ENCODE measurements at places on chromosomes 3 and 15. TPM values are rescaled to one million over a fixed set of nuclear protein-coding genes. Genes with fewer than 3 reads are reported as not detected.
A peak's percentile ranks its signal among the peaks of the same experiment; 100 is the strongest.

DNA sequence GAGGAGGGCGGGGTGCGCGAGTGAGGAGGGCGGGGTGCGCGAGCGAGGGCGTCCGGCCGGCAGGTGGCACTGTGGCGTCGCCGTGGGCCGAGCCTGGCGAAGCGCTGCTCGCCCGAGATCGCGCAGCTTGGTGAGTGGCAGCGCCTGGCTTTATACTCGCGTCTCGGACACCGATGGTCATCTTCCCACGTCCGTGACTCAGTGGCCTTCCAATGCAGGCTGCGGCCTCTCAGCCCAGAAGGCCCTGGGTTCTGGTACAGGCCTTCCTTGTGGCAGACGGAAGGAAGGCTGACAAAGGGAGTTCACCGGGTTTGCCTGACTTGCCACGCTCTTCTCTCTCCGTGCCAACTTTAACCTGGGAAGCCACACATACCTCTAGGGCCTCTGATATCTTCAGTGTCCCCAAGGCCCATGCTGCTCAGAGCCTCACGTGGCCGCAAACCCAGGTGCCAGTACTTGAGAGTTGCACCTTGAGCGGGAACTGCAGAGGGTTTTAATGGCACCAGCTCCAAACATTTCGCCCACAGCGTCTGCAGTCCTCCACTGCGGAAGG, 195.3 kb upstream of the LYSMD4 start:
- peak; percentile 69 for DNase-seq

- DNase-seq: no peak
These were observed 29.3 kb upstream of the SLCO3A1 start for GRCh38 chr15:91824256-91824655.

DNA sequence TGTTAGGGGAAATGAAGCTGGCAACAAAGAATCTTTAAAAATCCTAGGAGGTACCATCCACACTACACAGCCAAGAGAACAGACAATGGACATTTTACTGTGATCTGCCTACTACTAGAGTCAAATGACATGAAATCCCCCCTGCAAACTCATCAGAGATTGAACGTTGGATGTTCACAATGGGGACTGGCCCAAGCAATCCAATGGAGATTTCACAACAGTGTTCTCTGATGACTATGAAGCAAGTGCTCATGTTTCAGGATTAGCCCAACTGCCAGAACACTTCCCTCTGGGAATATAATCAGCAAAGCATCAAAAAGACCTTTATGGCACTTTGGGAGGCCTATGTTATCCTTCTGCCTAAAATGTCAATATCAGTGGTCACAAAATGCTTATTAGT, 97.8 kb downstream of the IGSF11 start:
- no peak for DNase-seq

The EPHA3 gene
- 0.13 TPM for total RNA-seq

- DNase-seq: no peak
These were observed 197.0 kb upstream of the KCNH8 start for GRCh38 chr3:18951333-18951732.

The RAB7A gene
- 91.4 TPM for total RNA-seq

DNA sequence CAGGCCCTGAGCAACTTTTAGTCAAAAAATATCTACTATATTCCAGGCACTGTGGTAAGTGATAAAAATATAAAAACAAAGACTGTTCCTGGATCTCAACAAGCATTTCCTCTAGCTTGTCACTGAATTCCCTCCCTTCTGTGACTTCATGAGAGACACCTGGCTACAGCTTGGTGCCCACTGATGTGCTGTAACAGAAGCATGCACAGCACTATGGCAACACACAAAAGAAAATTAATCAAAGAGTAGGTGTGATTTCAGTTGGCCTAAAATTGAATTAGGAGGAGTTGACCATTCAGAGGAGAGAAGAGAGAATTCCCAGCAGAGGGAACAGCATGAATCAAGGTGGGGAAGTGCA, 158.9 kb upstream of the LPP start:
- no peak for DNase-seq

The GUCA1C gene
- total RNA-seq: not detected

GRCh38 chr15:51227940-51228732, 110.3 kb downstream of the CYP19A1 start:
- peak; percentile 95 for DNase-seq

DNA sequence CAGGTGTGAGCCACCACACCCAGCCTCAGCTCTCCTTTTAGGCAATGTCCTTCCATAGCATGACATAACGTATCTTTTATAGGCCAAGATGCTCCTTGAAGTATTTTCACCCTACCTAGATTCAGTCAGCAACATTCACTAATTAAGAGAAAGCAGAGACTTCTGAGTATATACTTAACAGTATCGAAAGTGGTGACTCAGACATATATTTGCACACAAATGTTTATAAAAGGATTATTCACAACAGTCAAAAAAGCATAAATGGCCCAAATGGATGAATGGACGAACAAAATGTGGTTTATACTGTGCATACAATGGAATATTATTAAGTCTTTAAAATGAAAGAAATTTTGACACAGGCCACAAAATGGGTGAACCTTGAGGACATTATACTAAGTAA, 108.6 kb downstream of the ZNF385D start:
- DNase-seq: peak; percentile 24

- DNase-seq: no peak
These were observed 21.8 kb downstream of the EMC7 start for GRCh38 chr15:34079904-34080303.

The ITIH1 gene
- total RNA-seq: not detected

GRCh38 chr3:55486101-55486856, 827 bp downstream of the WNT5A start:
- DNase-seq: peak; percentile 79

DNA sequence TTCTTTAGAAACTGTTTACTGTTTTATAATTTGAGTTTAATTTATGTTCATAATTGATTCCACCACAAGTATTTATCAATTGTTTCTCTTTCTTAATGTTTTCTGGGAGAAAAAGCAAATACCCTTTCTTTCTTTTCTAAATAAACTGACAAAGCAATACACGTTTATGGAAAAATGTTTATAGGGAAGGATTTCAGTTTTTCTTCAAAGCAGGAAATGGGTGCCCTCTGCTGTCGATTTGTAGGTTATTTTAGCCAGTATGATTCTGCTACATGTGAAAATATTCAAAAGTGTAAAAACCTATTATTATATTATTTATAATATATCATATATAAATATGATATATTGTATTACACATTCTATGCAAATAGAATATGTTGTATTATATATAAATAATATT, 921.0 kb upstream of the ROBO1 start:
- peak; percentile 1 for DNase-seq

DNA sequence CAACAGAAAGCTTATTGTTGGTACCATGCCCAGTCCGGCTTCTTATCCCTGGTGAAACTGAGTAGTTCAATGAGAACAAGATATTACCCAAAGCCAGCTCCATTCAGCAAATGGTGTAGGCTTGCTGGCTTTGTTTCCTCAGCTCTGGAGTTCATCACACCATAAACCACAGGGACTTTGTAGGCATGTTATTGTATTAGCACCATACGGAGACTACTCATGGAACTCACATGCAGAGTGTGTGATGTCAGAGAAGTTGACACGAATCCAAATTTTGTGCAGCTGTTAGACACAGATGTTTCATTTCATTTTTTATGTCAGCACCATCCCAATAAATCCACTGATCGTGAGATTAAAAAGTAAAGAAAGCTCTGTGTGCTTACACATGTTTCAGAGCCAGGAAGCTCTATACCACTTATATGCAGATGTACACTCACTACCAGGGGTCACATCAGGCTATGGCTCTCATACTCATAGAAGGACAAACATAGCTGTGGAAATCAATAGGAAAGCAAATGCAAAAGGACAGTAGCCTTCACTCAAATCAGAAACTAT, 63.4 kb upstream of the LEKR1 start:
- peak; percentile 97 for DNase-seq

DNA sequence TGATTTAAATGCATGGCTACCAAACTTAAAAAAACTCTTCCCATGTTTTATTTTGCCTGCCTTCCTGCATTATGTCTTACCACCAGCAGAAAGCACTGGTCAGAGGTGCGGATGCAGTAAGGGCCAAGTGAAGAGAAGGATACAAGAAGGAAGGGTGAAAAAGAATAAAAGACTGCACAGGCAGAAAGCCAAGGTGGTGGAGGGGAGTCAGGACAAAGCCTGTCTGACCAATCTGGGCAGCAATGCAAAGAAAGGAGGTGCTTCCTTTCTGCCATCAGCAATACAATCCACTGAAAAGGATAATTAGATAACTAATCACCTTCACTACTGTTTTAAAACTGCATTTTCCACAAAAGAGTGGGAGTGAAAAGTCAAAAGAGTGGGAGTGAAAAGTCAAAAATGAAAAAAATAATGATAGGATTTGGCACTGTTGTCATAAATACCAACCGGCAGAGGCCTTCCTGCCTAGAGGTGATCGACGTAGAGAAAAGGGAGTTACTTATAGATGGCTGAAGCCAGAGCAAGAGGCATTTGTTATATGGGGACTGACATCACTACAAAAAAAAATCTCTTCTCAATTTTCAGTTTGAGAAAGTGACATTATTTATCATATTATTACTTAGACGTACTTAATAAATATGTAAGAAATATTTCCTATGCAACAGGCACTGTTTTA, 385.3 kb downstream of the TBC1D5 start:
- DNase-seq: no peak

DNA sequence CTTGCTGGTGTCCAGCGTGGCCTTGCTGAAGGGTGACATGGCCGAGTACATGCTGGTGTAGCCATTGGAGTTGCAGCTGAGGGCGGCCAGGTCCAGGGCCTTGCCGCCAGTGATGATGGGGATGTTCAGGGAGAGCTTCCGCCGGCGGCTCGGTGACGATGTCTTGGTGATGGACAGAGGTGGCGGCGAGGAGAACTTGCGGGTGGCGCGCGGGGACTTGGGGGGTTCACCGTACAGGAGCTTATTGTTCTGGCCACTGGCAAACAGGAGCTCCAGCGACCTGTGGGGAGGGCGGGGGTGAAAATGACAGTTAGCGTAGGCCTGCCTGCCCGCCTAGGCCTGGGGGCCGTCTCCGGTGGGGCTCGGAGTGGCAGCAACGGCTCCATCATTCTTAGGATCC, 59.0 kb upstream of the CTSH start:
- DNase-seq: no peak

DNA sequence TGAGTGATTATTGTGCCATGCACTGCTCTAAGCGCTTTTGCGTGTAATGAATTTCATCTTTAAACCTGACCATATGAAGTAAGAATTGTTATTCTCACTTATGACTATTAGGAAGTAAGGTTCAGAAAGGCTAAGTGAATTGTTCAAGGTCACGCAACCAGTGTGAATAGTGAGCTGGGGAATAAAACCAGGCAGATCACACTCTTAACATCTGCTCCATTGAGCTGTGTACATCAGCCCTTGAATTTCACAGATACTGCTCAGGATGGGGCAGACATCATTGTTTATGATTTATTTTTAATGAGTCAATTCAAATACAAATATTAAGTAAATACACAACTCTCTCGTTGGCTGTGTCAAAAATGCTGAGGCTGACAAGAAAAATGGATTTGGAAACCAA, 184.5 kb downstream of the FNDC3B start:
- no peak for DNase-seq

- no peak for DNase-seq
These were observed 46.2 kb upstream of the PPP4R2 start for GRCh38 chr3:72950372-72950771.

The GOLGA8B gene
- 21.3 TPM for total RNA-seq

The CLRN1 gene
- not detected for total RNA-seq

- DNase-seq: peak; percentile 40
These were observed 48.4 kb downstream of the DAPK2 start for GRCh38 chr15:63997715-63998442.

DNA sequence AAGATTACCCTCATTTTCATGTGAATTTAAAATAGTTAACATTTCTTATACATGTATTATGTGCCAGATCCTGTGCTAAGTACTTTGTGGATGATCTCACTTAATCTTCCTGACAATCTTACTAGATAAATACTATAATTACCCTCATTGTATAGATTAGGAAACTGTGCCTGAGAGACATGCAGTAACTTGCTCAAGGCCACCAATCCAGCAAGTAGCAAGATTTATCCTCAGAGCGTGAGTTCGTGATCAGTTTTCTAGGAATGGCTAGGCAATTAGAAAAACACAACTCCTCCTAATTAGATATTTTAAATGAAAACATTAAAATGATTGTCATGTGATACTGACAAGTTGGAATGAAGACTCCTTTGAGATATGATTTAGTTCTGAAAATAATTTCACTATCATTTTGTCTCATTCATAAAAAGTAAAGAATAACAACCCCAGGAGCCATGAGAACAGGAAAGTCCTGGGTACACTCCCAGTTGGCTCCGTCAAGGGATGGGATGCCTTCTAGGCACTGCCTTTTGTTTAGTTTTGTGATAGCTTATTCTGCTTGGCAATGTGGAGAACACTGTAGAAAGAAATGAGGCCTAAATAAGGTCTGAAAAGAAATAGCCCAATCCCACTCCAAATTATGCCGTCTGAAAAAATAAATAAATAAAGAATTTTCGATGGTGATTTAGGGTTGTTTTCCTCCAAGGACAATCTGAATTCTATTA, 61.3 kb downstream of the FBN1 start:
- DNase-seq: no peak

- peak; percentile 33 for DNase-seq
These were observed 44.7 kb downstream of the ATP11B start for GRCh38 chr3:182837855-182838454.

GRCh38 chr3:56370991-56371775, 97.1 kb downstream of the ERC2 start:
- DNase-seq: no peak

DNA sequence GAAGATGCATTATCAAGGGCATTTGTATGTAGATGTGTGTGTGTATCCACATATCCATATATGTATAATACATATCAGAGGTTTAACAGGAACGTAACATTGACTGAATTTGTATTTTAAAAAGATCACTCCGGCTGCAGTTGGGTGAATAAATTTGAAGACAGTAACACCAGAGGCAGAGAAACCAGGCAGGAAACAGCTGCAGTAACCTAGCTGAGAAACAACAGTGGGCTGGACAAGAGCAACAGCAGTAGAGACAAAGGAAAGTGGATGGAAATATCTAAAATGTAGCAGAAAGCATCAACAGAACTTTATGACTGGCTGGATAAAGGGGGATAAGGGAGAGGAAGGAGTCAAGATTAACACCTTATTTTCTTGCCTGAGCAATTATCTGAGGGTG, 68.3 kb upstream of the SETMAR start:
- DNase-seq: no peak

The DNAH12 gene
- total RNA-seq: 0.77 TPM

The CCNL1 gene
- total RNA-seq: 103 TPM

DNA sequence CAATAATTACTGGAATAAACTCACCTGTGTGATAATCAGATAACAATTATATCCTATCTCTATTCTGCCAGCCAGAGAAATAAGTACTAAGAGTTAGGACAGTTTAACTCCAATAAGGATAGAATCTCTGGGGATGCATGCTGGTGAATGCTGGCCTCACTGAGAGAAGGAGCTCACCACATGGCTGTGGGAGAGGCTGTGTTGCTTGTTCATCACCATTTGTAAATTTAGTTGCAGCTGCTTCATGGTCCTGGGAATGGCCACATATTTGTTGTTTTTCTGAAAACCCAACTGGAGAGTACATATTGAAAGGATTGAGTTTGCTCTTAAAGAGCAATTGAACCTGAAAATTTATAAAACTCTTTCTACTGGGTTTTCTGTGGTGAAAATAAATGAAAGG, 207.3 kb downstream of the NECTIN3 start:
- DNase-seq: peak; percentile 27

The LIPC gene
- 1.3 TPM for total RNA-seq

- DNase-seq: no peak
These were observed 8.4 kb upstream of the SLCO2A1 start for GRCh38 chr3:134038071-134038491.

- peak; percentile 13 for DNase-seq
These were observed 46.0 kb downstream of the GALK2 start for GRCh38 chr15:49215768-49216739.

The TRAT1 gene
- not detected for total RNA-seq

GRCh38 chr3:126508564-126508964, 9.0 kb downstream of the UROC1 start:
- DNase-seq: peak; percentile 60
